ENCODE measurements at places on chromosomes 1 and 21. TPM values are rescaled to one million over a fixed set of nuclear protein-coding genes. Genes with fewer than 3 reads are reported as not detected.

Gene TFF3
- 5.3 TPM for total RNA-seq

Gene IVL
- not detected for total RNA-seq

Gene RSPH1
- not detected for total RNA-seq

Gene BCAR3
- 15.2 TPM for total RNA-seq

Gene TMPRSS15
- total RNA-seq, result not detected

Gene ARHGEF11
- 28.8 TPM for total RNA-seq

Gene IQCC
- total RNA-seq, result 0.92 TPM

Gene ADAM15
- 84.2 TPM for total RNA-seq

Gene VHLL
- not detected for total RNA-seq

Gene AQP10
- 0.27 TPM for total RNA-seq

Gene BLACAT1
- not detected for total RNA-seq

Gene CD1B
- total RNA-seq, result not detected

Gene NEK2
- total RNA-seq, result 0.25 TPM

Gene HSD3B2
- total RNA-seq, result not detected
